ENCODE measurements at places on chromosomes 4 and X.

- no peak for DNase-seq
These were observed 110.2 kb upstream of the WDR1 start for GRCh38 chr4:10226756-10227155.

GRCh38 chr4:15488658-15489470, 19.2 kb downstream of the CC2D2A start:
- no peak for DNase-seq

- DNase-seq = no peak
These were observed 54.9 kb upstream of the IRF2 start for GRCh38 chr4:184529283-184529682.

- DNase-seq = no peak
These were observed 116.6 kb downstream of the ARHGAP24 start for GRCh38 chr4:85591406-85592098.

DNA sequence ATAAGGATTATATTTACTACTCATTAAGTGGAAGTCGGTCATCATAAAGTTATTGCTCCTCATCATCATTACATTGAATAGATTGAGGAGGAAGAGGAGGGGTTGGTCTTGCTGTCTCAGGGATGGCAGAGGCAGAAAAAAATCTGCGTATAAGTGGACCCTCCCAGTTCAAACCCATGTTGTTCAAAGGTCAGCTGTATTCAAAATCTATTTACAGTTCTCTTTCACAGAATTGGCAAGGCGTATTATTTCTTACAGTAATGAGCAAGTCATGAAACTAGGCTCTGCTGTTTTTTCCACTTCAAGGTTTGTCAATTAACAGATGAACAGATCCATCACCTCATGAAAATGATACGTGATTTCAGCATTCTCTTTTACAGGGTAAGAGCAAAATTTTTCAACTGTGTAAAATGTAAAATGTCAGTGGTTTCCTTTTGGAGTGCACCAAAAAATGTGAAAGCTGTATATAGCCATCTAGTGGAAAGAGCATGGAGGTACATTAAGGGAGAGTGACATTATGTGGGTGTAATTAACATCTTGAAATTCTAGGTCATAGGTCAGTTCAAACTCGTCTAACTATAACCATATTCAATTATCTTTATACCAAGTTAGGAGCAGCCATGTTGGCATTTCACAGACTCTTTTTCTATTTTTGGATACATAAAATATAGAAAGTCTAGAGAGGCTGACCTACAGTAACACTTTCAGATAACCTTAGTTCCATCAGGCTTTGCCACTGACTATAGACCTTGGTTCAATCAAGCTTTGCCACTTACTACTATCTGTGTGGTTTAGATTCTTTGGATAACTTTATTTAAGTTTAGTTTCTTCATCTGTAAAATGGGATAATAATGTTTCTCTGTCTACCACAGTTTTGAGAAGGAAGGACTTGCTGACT, 30.1 kb downstream of the NEIL3 start:
- DNase-seq = peak; percentile 50

DNA sequence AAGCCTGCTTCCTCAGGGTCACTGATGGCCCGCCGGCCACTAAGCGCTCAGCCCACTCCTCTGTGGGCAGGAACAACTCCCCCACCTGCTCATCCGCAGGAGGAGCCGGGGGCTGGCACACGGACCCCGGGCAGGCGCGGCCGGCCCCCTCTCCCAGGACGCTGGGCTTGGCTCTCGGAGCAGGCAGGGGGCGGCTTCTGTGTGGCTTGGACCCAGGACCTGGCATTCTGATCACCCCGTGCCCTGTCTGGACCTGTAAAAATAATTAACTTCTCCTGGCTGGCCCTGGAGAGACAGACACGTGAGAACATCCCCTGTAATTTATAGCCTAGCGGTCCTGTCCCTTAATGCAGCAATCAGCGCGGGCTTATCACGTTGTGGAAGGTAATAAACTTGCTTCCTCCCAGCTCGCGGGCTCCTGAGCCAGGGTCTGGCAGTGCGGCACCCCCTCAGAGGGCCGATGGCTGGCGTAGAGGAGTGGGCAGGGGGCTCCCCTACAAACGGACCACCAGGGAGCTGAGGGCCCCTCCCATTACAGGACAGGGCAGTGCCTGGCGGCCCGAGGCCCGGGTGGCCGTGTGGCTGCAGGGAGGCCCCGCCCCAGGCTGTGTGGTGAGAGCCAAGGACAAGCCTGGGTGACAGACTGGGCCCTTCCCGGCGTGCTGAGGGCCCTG, 84.5 kb upstream of the NKX1-1 start:
- no peak for DNase-seq

Data from Jurkat, Clone E6-1 (cell line).